ENCODE measurements at places on chromosomes 16 and 17.

- no peak for DNase-seq
These were observed 10.8 kb downstream of the ARSG start for GRCh38 chr17:68302066-68302564.

DNA sequence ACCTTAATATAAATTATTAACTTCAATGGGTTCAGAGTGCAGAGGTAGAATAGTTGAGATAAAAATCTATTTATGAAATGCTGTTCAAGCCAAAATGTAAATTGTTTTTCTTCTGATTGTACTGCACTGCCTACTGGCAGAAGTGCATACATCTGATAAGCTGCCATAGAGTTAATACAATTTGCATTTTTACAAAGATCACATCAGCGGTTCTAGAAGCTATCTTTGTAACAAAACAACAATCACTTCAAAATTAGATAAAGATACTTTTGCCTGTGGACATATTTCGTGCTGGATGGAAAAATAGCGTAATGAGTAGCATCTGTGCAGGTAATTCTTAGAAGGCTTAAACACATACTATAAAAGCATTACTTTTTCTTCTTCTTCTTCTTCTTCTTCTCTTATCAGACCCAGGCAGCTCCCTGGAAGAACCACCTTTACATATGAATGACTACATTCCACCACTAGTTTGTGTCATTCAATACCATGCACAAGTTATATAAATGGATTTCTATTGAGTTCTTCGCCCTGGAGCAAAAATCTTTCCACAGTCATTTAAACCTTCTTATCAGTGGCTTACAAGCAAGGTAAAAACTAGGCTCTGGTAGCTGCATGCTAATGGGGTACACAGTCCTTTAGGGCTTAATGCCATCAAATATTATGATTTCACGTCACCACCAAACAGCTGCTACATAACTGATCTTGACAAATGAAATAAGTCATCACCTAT is 47.0 kb downstream of the SYNRG start:
- no peak for DNase-seq

- no peak for DNase-seq
These were observed 119.1 kb upstream of the ANKFN1 start for GRCh38 chr17:56034197-56034635.

DNA sequence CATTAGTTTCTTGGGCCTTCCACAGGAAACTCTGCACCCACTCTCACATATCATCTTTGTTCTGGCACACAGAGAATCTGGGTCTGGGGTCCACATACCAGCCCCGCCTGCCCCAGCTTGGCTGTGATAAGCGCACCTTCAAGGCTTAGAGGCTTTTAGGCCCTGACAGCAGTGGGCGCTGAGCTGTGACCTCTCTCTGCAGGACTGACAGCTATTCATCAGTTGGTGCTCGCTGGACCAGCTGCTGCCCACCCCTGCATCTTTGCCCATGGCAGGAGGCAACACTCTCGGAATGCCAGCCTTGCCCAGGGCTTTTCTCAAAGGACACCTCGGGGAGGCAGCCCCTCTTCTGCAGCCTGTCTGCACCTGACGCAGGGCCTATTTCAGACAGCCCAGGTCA is 62.9 kb downstream of the SDK2 start:
- no peak for DNase-seq

- no peak for DNase-seq
These were observed 98.4 kb upstream of the FOXF1 start for GRCh38 chr16:86411897-86412296.

- DNase-seq = no peak
These were observed 59.9 kb downstream of the OR1D5 start for GRCh38 chr17:3003296-3004149.

DNA sequence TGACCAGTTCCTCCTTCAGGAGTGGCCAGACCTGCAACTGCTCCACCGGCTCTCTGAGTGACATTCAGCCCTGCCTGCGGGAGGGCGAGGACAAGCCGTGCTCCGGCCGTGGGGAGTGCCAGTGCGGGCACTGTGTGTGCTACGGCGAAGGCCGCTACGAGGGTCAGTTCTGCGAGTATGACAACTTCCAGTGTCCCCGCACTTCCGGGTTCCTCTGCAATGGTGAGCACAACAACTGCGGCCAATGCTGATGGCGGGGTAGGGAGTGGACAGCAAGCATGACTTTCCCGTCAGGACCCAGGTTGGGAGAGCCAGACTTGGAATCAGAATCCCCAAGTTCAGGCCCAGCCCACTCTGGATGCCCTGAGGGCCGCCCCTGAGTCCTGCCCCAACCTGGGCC is 12.2 kb downstream of the ITGB4 start:
- no peak for DNase-seq

GRCh38 chr16:54169112-54169511 is 117.5 kb downstream of the IRX3 start:
- no peak for DNase-seq

- peak; percentile 89 for DNase-seq
These were observed 596 bp downstream of the PROCA1 start for GRCh38 chr17:28710861-28711722.

DNA sequence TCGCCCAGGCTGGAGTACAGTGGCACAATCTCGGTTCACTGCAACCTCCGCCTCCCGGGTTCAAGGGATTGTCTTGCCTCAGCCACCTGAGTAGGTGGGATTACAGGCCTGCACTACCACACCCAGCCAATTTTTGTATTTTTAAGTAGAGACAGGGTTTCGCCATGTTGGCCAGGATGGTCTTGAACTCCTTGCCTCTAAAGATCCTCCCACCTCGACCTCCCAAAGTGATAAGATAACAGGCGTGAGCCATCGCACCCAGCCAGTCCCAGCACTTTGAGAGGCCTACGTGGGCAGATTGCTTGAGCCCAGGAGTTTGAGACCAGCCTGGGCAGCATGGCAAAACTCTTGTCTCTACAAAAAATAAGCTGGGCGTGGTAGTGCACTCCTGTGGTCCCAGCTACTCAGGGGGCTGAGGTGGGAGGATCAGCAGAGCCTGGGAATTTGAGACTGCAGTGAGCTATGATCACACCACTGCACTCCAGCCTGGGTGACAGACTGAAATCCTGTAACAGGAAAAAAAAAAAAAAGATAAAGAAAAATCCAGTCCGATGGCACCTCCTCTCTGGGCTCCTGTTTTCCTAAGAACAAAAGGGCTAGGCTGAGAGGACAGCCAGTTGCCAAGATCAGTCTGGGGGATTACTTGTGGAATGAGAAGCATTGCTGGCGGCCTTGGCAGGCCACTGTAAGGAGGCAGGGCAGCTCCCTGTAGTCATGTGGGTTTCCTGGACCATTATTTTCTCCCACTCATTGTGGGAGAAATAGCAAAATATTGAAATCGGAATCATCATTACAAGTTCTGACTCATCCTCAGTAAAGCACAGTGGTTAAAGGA is 3.0 kb upstream of the PIPOX start:
- no peak for DNase-seq

DNA sequence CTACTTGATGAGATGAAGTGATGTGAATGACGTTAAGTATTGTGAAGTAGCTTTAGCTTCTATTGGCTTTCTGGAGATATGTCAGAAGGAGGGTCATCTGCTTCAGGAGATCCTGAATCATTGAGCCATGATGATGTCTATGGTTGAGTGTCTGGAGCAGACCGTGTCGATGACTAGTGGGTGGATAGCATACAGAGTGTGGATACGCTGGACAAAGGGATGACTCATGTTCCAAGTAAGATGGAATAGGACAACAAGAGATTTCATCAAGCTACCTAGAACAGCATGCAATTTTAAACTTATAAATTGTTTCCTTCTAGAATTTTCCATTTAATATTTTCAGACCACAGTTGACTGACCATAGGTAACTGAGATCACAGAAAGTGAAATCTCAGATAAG is 116.1 kb upstream of the RBBP6 start:
- no peak for DNase-seq

DNA sequence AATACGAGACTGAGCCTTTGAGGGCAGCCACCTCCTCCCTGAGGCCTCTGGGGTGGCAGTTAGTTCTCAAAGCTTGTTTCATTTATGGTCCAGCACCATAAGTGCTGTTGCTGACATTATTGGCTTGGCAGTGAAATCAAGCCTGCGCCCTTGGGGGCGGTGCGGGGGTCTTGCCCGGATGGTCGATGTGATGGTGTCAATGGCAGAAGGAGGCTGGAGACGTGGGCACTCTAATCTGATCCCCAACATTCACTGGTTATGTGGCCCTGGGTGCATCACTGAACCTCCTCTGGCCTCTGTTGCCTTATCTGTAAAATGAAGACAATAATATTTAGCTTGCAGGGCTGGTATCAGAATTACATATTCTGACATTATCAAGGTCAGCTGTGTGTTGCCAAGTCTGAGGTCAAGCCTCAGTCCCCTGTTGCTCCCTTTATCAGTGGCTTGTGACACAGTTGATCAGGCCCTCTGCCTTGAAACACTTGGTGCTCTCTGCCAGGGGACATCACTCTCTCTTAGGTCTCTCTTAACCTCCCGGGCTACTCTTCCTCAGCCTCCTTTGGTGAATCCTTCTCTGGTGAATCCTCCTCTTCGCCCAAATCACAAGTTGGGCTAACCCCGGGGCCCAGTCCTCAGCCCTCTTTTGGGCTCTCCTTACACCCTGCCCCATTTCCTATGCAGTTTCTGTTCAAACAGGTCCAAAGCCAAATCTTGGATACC is 11.8 kb upstream of the TMEM220 start:
- no peak for DNase-seq

- DNase-seq = no peak
These were observed 2.5 kb downstream of the ARHGAP27 start for GRCh38 chr17:45430006-45430737.

- DNase-seq = no peak
These were observed 11.7 kb downstream of the COX11 start for GRCh38 chr17:54956791-54957190.

- DNase-seq = no peak
These were observed 6.5 kb downstream of the MARF1 start for GRCh38 chr16:15636392-15636873.

GRCh38 chr16:90008708-90009145 is 10.5 kb downstream of the DBNDD1 start:
- peak; percentile 54 for DNase-seq

DNA sequence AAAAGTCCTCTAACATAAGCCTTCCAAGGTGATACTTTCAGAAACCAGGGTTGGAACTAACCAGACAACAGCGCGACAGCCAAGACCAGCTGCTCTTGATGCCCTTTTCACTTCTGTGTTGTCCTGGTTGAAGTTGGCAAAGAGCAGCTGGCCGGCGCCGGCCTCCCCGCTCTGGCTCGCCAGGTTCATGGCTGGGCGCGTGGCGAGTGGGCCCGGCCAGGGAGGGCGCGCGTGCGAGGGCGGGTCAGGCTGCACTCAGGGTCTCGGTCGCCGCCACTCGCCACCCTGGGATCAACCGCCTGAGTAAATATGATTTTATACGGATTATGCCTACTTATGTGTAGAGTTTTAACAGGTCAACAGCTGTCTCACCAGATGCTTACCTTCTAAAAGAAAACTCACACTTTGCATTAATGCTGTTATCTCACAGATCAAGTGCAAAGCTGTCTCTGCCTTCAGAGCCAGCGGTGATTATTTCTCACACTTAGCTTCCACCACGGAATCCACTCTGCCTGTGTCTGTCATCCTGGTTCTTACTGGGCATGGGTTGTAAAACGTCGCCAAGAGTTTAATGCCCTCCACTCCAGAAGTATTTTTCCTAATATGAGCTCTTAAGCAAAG is 13.5 kb downstream of the KCTD2 start:
- DNase-seq = no peak

GRCh38 chr16:31087971-31088370 is 772 bp downstream of the PRSS53 start:
- DNase-seq = no peak

- DNase-seq = no peak
These were observed 19.4 kb downstream of the CSF3 start for GRCh38 chr17:40034426-40035161.

DNA sequence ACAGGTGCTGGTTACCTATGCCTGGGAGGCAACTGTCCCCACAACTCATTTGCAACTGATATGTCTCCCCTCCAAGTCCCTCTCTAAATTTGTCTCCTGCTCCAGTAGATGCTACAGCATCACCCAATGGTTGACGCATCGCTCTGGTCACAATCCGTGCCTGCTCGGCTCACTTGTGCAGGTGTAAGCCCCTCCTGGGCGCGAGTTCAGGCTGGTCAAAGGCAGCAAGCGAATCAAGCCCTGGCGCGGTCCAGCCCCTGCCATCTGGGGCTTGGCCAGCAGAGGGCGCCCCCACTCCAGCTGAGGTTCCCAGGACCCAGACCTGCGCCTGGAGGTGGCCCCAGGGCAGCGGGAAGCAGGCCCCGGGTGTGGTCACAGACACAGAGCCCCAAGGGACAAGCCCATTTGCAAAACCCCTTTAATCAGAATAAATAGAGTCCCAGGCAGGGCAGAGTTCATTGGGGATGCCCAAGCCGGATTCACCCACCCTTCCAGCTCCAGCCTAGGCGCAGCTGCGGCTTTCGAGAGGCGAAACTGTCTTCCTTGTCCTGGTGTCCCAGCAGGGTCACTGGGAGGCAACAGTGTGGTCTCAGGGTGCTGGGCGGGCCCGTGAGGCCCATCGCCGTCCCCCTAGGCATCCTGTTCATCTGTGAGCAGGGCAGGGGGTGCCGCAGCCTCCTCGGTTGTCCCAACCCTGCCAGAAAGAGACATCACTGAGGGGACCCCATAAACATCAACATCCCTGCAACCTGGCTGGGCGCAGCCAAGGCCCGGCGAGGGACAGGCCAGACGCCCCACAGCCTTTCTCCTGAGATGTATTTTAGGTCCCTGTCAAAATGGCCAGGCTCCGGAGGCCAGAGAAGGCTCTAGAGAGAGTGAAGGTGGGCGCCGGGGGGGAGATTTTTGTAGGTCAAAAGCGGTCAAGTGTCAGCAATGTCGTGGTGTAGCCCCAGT is 15.8 kb downstream of the TMC6 start:
- DNase-seq = peak; percentile 78

- DNase-seq = no peak
These were observed 28.3 kb downstream of the RTN4RL1 start for GRCh38 chr17:1996800-1997288.

DNA sequence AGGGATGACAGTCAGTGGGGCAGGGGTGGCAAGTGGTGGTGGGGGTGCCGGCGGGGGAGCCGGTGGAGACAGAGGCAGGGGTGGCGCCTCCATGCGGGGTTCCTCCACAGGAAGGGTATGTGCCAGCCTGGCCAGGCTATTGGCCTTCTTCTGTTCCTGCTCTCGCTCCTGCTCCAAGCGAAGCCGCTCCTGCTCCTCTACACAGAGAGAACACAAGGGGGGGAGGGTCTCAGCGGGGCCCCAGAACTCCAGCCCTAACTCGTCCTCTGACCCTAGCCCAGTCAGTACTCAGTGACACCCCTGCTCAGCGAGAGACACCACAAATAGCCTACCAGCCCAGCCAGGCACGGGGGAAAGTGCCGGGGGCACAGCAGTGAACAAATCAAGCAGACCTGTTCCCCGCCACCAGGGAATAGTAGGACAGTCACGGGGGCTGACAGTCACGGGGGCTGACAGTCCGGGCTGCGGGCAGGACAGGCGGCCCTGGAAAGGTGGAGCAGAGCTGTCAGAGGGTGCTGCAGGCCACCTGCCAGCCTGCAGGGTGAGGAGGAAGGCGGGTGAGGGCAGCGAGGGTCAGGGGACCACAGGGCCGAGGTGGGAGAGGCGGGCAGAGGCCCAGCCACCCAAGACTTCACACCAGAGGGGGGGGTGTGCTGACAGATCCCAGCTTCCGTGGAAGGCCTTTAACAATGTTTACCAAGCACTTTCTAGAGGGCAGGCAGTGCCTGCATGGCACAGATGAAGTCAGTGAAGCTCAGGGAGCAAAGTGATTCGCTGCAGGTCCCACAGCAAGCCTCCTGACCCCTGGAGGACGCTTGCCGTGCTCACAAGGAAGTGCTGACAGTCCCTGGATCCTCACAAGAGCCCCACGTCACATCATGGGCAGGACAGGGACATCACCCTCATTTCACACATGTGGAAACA is 5.3 kb downstream of the MNT start:
- peak; percentile 21 for DNase-seq

Data from CD8-positive, alpha-beta T cell (primary cell).